Stimulated activated CD4-positive, alpha-beta T cell treated with anti-CD3 and anti-CD28 coated beads, Interleukin-1b, Interleukin-23, amount 100 ng/mL, for 48 hours (primary cell): ENCODE measurements at places on chromosomes 7 and 10.

DNA sequence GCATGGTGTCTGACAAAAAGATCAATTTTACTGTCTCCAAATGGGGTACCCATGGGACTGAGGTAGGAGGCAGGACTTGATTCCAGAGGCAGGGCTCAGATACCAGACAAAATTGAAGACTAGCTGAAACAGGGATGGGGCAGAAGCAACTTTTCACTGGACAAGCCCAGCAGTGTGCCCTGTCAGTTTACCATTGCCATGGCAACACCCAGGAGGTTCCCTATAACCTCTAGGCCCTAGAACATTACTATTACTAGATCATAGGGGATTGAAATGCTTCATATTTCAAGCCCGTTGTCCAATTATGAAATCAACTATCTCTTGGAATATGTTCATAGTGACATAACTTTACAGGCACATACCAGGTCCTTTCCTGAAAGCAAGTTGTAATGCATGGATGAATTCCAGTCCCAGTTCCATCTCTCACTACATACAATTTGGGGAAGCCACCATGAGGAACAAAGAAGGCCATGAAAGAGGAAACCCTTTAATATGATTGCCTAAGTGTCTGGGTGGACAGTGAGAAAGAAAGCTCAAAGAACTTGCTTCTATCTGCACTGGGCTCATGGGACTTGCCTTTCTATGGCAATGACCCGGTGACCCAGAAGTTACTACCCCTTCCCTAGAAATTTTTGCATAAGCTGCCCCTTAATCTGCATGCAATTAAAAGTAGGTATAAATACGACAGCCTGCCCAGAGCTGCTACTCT, 557.9 kb downstream of the KCNMA1 start:
- DNase-seq: no peak

DNA sequence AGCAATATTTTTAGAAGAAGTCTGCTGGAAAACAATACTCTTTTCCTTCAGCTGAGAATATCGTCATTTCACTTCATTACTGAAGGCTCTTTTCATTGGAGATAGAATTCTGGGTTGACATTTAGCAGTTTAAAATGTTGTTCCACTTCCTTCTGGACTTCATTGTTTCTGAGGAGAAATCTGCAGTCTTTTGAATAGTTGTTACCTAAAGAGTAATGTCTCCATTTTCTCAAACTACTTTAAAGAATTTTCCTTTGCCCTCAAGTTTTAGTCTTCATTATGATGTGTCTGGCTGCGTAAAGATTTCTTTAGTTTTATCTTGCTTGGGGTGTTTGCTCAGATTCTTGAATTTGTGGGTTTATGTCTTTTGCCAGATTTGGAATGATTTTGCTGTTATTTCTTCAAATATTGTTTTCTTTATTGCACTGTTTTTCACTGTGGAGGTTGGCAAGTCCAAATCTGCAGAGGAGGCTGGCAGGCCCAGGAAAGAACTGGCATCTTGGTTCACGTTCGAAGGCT, 136.3 kb downstream of the DNAJB6 start:
- no peak for DNase-seq

GRCh38 chr10:18658271-18659124, 733 bp upstream of the ARL5B start:
- no peak for DNase-seq

GRCh38 chr7:21911341-21911875, 34.3 kb downstream of the CDCA7L start:
- DNase-seq: no peak

- DNase-seq: no peak
Measured at GRCh38 chr7:27375958-27376357, 133.4 kb downstream of the EVX1 start.

- no peak for DNase-seq
Measured at GRCh38 chr7:135480966-135481597, 28.8 kb downstream of the CNOT4 start.
